ENCODE measurements at places on chromosomes 6 and 20.

- DNase-seq: no peak
These were observed 23.2 kb upstream of the PNPLA1 start for GRCh38 chr6:36246506-36247268.

DNA sequence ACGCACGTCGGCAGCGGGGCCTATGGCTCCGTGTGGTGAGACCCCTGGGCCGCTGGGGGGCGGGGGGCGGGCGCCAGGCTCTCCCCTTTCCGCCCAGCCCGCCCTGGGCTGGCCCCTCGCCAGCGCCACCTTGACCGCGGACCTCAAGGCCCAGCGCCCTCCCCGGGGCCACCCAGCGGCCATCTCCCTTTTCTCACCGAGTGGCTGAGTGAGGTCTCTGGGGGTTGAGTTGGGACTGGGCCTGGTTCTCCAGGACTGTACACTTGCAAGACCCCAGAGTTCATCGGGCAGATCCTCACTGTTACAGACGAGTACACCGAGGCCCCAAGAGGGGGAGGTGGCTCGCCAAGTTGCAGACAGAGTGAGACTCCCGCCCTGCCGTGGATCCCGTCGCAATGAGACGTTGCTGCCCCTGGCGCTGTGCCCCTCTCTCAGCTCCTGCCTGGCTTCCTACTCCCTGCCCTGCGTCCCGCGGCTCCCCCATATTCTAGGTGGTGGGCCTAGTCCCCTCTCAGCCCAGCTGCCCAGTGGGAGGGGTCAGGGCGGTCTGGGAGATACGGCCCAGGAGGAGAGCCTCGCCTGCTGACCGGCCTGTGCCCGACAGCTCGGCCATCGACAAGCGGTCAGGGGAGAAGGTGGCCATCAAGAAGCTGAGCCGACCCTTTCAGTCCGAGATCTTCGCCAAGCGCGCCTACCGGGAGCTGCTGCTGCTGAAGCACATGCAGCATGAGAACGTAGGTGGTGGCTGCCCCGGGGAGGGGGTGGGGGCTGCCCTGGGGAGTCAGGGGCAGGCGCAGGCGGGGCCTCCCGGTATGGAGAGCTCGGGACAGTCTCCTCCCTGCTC, 576 bp downstream of the MAPK13 start:
- no peak for DNase-seq

- no peak for DNase-seq
These were observed 4.2 kb downstream of the GSTA2 start for GRCh38 chr6:52759085-52759484.

GRCh38 chr6:130676077-130676772, 151.0 kb upstream of the SMLR1 start:
- no peak for DNase-seq

- no peak for DNase-seq
These were observed 73.1 kb upstream of the DST start for GRCh38 chr6:56715741-56716140.
